ENCODE measurements at places on chromosomes 5 and 9.
A peak's percentile ranks its signal among the peaks of the same experiment; 100 is the strongest.

DNA sequence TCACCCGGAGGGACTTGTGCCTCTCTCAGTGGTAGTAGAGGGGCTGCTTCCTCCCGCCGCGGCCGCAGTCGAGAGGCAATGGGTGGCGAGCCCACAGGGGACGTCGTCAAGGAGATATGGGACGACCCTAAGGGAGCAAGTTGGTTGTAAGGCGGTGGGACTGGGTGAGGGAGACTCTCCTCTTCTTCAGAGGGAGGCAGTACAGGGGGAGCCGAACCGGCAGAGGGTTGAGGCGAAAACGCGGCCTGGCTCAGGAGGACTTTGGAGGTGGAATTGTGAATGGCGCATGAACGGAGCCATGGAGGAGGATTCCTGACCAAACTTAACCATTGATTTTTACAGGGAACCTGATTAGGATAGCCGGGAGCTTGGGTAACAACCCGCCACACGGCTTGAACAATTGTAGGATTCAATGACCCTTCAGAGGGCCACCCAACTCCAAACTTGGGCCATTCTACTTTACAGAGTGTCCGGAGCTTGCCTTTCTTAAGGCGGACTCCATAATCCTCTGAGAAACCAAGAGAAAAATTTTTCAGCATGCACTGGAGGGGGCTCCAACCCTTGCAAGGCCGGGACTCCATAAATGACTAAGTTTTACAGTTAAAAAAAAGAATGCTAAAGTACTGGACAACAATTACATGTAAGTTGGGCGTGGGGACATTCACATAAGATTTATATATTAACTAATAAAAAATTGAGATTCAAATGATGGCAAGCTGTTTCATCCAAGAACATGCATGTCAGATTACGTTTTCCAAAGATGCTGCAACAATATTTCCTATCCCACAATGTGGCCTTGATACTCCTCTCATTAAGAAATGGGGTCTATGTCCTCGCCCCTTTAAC is 19.4 kb upstream of the RHOBTB3 start:
- peaks cover 29% of the 10 kb centered on the region for H3K4me1 ChIP-seq
- H3K27me3 ChIP-seq, result no peaks in the 10 kb centered on the region
- H3K36me3 ChIP-seq, result peaks cover 8% of the 10 kb centered on the region
- DNase-seq, result no peak

DNA sequence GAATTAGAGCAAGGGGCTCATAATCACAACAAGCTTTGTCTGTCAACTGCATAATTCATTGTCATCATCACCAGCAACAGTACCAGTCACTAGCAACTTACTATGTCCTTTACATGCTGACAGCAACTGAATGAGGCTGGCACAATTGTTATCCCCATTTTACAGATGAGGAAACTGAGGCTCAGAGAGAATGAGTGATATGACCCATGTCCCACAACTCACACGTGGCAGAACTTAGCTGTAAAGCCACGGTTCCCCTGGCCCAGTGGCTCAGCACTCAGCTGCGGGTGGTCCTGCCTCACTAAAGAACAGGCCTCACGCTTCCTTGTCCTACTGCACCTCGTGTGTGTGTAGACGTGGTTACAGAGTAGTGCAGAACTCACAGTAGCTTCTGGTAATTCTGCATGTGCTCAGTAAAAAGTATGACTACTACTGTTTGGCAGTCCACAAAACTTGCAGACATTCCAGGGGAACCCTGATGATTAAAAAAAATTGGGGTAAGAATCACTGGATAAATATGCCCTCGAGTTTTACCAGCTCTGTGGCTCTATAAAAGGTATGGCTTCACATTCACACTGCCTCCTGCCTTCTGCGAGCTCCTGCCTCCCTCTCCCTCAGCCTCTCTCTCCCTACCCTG is 30.2 kb downstream of the AFAP1L1 start:
- H3K36me3 ChIP-seq, result no peaks in the 10 kb centered on the region
- H3K4me1 ChIP-seq, result no peaks in the 10 kb centered on the region
- DNase-seq, result no peak
- no peak overlapping the region for H3K4me3 ChIP-seq

GRCh38 chr9:86944796-86945727 is 2.2 kb downstream of the GAS1 start:
- H3K27ac ChIP-seq, result no peak overlapping the region
- H3K36me3 ChIP-seq, result peaks cover 15% of the 10 kb centered on the region
- peak overlapping the region; percentile 69 for H3K4me3 ChIP-seq
- no peak for DNase-seq
- no peaks in the 10 kb centered on the region for H3K4me1 ChIP-seq

DNA sequence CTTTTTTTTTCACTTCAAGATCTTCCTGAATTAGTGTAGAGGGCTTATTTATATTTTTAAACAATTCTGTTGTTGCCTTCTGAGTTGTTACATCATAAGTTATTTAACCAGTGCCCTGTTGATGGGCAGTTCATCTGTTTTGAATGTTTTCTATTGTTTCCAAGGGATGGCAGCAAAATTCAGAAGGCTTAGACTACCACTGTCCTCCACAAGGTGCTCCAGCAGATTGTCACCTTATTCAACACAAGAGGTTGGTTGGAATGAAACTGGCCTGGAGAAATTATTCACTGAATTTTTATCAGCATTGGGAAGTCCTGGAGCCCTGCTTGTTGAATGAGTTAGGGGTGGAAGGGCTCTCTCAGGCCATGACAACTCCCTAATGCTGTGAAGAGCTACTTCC is 1.3 kb upstream of the KLHL9 start:
- H3K27me3 ChIP-seq, result no peaks in the 10 kb centered on the region
- peak overlapping the region; percentile 33 for H3K27ac ChIP-seq
- no peak overlapping the region for H3K4me3 ChIP-seq
- peaks cover 22% of the 10 kb centered on the region for H3K36me3 ChIP-seq
- DNase-seq, result no peak
- no peaks in the 10 kb centered on the region for H3K4me1 ChIP-seq

DNA sequence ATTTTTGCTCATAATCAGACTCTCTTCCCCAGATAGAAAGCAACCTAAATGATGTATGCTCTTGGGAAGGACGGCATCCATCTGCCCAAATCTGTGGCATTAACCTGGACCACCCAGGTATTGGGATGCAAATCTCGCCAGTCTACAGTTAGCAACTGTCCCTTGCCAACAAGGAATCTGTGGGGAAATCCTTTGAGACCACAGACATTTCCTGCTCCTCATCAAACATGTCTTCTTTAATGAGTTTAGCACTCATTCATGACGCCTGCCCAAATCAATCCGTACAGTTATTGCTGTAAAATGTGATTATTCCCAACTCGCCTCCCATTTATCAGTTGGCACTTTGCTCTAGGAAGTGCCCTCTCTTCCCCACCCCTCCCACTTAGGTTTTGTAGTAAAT is 7.8 kb downstream of the ROR2 start:
- no peak overlapping the region for H3K27ac ChIP-seq
- H3K36me3 ChIP-seq, result no peaks in the 10 kb centered on the region
- H3K27me3 ChIP-seq, result peaks cover 87% of the 10 kb centered on the region
- no peak for DNase-seq
- H3K4me1 ChIP-seq, result no peaks in the 10 kb centered on the region
- no peak overlapping the region for H3K4me3 ChIP-seq

- peak; percentile 49 for DNase-seq
- peak overlapping the region; percentile 16 for H3K27ac ChIP-seq
- no peaks in the 10 kb centered on the region for H3K27me3 ChIP-seq
- H3K36me3 ChIP-seq, result peaks cover 35% of the 10 kb centered on the region
Measured at GRCh38 chr9:124285903-124286291, 28.1 kb downstream of the NEK6 start.

GRCh38 chr5:115543365-115544042 is 1.1 kb downstream of the FEM1C start:
- H3K27ac ChIP-seq, result peak overlapping the region; percentile 78
- peaks cover 69% of the 10 kb centered on the region for H3K36me3 ChIP-seq
- no peak for DNase-seq
- peaks cover 27% of the 10 kb centered on the region for H3K4me1 ChIP-seq
- H3K4me3 ChIP-seq, result peak overlapping the region; percentile 80
- H3K27me3 ChIP-seq, result no peaks in the 10 kb centered on the region
